AG09319 (cell line): ENCODE measurements at places on chromosomes 3 and 15.
A peak's percentile ranks its signal among the peaks of the same experiment; 100 is the strongest.

GRCh38 chr3:148840451-148840850 is 12.8 kb downstream of the CPB1 start:
- DNase-seq: no peak

GRCh38 chr3:13451301-13451673 is 28.8 kb upstream of the HDAC11 start:
- DNase-seq: no peak

GRCh38 chr15:32972686-32973085 is 221.8 kb downstream of the FMN1 start:
- DNase-seq: no peak

DNA sequence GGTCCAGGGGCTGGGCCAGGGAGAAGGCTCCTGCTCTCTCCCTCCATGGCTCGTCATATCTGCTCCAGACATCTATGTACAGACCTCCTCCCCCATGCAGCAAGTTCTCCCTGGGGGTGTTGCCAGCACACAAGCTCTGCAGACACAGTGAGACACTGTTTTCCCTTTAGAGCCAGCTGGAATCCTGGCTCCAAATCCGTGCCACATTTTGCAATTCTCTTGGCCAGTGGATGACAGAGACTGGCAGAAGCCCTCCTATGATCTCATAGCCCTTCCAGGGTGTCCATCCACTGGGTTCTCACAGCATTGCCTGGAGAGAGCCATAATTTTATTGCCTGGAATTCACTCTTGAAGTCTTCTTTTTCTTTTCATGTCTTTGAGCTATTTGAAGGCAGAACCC is 203.9 kb downstream of the TLE3 start:
- DNase-seq: no peak

DNA sequence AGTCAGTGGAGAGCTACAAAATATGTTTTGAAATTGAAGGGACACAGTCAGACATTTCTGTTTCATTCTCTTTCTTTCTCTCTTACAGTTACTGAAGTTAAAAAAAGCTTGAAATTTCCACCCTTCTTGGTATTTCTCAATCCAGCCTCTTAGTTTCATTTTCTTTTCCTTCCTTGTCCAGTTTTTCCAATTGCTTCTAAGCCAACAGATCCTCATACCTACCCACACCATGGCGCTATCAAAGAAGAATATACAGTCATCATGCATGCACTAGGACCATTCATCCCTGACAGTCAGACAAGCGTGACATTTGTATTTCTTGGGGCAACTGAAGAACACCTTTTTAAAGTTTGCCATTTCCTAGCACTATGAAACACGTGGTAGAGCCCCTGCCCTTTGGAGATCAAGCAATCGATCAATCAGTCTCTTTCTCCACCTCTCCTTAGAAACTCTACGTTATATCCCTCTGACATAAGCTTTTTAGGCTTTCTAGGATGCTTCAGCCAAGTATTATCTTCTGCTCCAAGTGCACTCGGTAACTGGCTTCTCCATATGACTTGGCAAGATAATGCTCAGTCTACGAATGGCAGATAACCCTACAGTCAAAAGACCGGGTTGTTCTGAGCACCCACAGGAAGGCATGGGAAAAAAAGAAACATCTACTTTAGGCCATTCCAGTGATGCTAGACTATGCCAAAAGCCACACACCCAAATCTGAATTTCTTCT is 65.4 kb downstream of the FBN1 start:
- DNase-seq: no peak

DNA sequence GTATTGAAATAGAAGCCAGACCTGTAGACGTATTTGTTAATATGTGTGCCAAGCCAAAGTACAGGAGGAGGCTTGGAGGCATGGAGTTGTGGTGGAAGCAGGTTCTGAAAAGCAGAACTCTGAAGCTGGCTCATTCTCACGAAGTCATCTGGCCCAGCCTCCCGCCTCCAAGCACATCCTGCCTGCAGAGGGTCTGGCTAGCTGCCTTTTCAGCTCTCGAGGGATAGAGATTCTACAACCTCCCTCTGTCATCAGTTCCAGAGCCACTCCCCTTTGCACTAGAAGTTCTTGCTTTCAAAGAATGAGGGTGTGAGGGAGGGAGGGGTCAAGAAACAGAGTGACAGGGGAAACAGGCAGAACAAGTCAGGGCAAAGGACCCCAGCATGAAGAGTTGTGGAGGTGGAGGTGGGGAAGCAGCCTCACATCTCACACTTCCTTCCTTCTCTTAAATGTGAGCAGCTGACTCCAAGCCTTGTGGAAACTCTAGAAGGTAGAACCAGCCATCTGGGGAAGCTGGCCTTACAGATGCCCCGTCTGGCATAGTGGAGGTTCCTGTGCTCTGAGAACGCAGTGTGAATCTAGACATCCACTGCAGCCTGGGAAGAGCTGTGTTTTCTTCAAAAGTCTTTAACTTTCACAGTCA is 95.3 kb downstream of the SLC49A4 start:
- DNase-seq: peak; percentile 5

GRCh38 chr3:192685801-192686200 is 41.5 kb downstream of the FGF12 start:
- DNase-seq: no peak

DNA sequence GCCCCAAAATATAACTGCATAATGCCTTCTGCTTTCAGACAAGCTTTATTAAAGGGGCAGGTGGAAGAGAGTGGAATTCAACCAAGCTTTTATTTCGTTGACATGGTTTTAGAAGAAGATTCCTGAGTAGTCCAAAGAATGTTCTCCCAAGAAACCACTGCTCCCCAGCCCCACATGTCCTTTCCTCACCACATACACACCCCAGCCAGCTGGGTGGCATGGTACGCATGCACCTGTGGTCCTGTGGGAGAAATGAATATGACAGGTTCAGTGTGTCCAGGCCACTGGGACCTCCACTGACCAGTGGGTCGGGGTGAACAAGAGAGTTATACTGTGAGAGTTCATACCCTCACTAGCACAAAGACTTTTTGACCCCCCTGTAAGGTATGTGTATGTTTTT is 30.2 kb downstream of the ARID3B start:
- DNase-seq: no peak

GRCh38 chr3:69121513-69121912 is 882 bp downstream of the LMOD3 start:
- no peak for DNase-seq

DNA sequence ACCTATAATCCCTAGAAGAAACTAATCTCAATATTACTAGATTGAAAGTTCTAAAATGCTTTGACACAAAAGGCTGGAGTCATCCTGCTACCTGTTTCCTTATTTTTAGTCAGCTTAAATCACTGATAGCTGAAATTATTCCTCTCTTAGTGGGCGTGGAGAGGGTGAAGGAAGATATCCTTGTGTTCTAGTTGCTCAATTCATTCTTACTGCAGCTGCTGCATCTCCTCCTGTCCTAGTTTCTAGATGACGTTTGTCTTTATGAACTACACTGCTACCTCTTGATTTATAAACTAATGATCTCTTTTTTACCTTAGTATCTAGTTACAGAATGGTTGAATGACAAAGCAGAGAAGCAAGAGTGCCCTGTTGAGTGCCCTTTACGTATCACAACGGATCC is 50.7 kb downstream of the SETD5 start:
- DNase-seq: no peak

- no peak for DNase-seq
Measured at GRCh38 chr15:66249605-66250174, 3.9 kb downstream of the MEGF11 start.

- DNase-seq: no peak
Measured at GRCh38 chr3:84209474-84209873, 749.3 kb upstream of the CADM2 start.

- DNase-seq: no peak
Measured at GRCh38 chr15:25810154-25810553, 53.0 kb downstream of the ATP10A start.

GRCh38 chr15:68450192-68450591 is 18.2 kb upstream of the ITGA11 start:
- no peak for DNase-seq

DNA sequence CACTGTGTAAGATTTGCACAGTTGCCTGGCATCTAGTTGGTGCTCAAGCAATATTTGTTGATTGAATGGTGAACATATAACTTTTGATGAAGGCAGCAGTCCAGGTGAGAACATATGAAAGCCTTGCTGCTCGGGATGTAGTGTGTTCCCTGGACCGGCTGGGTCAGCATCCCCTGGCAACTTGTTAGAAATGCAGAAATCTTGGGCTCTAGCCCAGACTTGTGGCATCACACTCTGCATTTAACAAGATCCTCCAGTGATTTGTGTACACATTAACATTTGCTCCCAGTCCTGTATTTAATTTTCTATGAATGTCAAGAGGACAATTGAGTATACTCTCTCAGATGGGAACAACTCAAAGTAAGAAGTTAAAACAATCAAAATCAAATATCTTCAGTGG is 69.0 kb upstream of the SAMMSON start:
- peak; percentile 24 for DNase-seq

- no peak for DNase-seq
Measured at GRCh38 chr15:31304751-31305365, 21.8 kb upstream of the KLF13 start.

DNA sequence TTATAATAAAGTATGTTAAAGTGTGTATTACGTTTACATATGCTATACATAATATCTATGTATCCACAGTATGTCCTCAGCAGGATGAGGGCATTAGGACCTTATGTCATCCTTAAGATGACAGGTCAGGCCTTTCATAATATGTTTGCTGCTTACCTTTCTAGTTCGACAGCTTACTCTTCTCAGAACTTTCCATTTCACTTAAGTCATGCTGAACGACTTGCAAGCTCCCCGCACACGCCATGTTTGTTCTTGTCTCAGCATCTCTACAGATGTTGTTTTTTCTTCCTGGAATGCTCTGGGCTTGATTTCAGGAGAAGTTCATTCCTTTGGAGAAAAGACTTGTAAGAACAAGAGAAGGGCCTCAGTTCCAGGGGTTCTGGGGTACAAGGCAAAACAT is 36.0 kb upstream of the PPARG start:
- no peak for DNase-seq

- peak; percentile 38 for DNase-seq
Measured at GRCh38 chr3:57151021-57151449, 14.1 kb downstream of the IL17RD start.

GRCh38 chr3:192174283-192174682 is 553.1 kb downstream of the FGF12 start:
- DNase-seq: no peak

DNA sequence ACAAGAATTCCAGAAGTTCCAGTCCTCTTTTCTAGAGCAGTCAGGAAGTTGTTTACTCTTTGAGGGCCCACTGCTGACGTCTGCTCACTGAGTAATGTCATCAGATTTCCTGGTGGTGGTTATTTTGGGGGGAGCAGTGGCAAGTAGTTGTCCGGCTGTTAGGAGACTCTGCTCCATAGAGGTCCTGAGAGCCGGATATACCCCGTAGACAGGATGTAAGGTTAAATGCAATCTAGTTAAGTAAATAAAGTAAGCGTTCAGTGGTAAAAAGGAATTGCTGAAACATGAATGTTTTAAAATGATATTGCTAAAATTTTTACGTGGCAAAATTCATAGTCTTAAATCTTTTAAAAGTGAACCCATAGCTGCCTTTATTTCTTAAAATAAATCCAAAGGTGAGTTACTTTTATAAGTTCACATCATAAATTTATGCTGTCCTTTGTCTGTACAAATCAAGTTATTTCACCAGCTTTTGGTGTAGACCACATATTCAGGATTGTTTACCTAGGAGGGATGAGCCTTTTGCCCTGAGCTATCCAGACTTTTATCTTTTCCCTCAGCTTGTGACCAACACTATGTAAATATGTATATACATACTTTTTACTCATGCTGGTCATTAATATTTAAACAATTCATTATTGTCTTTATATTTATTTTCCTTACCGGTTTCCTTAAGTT is 65.8 kb downstream of the PDE8A start:
- DNase-seq: peak; percentile 67

DNA sequence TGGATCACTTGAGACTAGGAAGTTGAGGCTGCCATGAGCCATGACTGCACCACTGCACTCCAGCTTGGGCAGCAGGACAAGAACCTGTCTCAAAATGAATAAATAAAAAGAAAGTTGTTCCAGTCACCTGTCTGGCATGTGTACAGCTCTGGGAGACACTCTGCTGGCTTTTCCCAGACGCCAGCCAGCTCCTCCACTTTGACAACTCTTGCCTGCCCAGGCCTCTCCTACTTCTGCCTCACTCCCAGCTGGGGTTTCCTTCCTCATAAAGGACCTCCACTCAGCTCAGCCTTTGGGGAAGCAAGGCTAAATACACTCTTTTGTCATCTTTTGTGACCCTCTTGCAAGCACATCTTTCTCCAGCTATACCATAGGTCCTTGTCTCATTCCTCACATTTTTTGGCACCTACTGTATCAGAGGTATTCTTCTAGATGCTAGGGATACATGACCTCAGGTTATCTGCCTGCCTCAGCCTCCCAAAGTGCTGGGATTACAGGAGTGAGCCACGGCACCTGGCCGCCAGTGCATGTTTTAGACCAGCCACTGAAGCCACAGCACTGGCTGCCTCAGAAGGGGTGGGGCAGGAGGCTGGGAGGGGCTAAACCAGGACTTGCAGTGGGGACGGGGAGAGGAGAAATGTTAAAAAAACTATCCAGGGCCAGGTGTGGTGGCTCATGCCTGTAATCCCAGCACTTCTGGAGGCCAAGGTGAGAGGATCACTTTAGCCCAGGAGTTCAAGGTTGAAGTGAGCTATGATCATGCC is 10.0 kb upstream of the ELP6 start:
- DNase-seq: no peak

DNA sequence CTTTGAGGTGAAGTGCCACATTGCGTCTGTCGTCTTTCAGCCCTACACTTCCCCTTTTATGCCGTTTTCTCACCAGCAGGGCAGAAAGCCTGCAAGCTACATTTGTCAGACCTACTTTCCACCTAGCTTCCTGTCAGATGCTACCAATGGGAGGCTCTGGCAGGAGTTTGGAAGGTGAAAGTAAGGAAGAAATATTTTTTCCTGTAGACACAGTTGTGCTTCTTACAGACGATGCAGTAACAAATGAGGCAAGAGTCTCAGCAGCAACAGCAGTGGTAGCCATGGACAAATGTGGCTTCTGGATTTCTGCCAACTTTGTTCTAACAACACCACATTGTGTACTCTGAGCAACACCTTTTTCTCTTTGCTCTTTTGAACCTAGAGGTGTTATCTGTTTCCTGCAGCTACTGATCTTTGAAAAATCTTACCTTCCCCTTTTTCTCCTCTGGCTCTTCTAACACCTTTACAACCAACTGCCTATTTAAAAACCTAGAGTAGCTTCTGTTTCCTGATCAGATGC is 70.6 kb upstream of the STT3B start:
- no peak for DNase-seq

- DNase-seq: no peak
Measured at GRCh38 chr3:108130236-108130635, 39.4 kb upstream of the CD47 start.

- no peak for DNase-seq
Measured at GRCh38 chr3:79542-79941, 117.0 kb upstream of the CHL1 start.

DNA sequence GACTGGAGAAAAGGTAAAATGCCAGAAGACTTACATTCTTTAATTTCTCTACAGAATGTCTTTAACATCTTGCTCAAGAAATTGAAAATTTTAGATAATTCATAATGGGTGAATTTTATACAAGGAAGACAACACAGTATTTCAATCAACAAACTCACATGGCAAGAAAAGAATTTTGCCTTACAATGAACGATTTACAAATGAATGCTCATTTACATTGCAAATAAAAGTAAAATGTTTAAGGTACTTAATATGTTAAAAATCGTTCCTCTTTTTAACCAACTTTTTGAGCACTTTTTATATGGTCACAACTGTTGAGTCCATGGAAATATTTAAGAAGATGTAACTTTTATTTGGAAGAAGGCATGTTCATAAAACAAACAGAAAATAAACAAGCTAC is 174.8 kb upstream of the UBE2E2 start:
- no peak for DNase-seq

- no peak for DNase-seq
Measured at GRCh38 chr3:40201770-40202169, 107.7 kb upstream of the EIF1B start.

- DNase-seq: no peak
Measured at GRCh38 chr3:65500398-65501306, 538.1 kb downstream of the MAGI1 start.
